ENCODE measurements at places on chromosomes 2 and 18. TPM values are rescaled to one million over a fixed set of nuclear protein-coding genes. Genes with fewer than 3 reads are reported as not detected.
A peak's percentile ranks its signal among the peaks of the same experiment; 100 is the strongest.

Gene CKAP2L
- total RNA-seq: 48.1 TPM

Gene SERPINB7
- 12.2 TPM for total RNA-seq

Gene ALPG
- not detected for total RNA-seq

Gene TFPI
- 36.3 TPM for total RNA-seq

Gene SLC8A1
- total RNA-seq: not detected

Gene FBXO41
- 11.5 TPM for total RNA-seq

Gene ARHGAP15
- total RNA-seq: not detected

Gene DLX1
- total RNA-seq: 28.9 TPM

Gene DAW1
- total RNA-seq: 1.2 TPM

- H3K27ac ChIP-seq: no peak overlapping the region
- no peak for DNase-seq
- H3K27me3 ChIP-seq: no peaks in the 10 kb centered on the region
- H3K36me3 ChIP-seq: peaks cover 21% of the 10 kb centered on the region
- H3K4me1 ChIP-seq: no peaks in the 10 kb centered on the region
Observed at GRCh38 chr2:239122421-239123110, 274.7 kb downstream of the TWIST2 start.

DNA sequence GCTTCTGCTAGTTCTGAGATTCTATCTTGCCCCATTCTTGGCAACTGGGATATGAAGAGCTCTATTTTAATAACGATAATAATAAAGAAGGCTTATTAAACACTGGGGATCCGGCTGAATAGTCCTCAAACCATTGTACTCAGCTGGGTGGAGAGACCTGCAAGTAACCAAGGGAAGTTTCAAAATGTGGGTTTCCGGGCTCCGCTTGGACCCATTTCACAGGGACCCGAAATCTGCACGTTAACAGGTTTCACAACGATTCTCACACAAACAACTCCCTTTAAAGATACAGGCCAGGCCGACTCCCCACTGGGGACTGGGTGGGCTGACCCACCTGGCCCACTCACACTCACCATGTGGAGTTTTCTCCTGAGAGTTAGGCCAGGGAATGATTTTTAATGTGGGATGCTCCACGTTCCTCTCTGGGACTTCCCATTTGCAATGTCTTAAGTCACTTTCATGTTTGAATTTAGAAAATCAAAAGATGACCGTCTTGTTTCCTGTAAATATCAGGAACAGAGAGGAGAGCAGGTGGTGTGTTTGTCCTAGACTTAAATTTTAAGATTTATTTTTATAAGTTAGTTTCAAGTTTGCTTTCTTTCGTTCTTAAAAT is 96.3 kb downstream of the SH3RF3 start:
- H3K27me3 ChIP-seq: peaks cover 7% of the 10 kb centered on the region
- H3K4me3 ChIP-seq: no peak overlapping the region
- DNase-seq: no peak
- no peaks in the 10 kb centered on the region for H3K36me3 ChIP-seq
- no peak overlapping the region for H3K27ac ChIP-seq

GRCh38 chr2:176385219-176385759 is 116.0 kb downstream of the MTX2 start:
- H3K27me3 ChIP-seq: no peaks in the 10 kb centered on the region
- H3K27ac ChIP-seq: no peak overlapping the region
- H3K4me1 ChIP-seq: peaks cover 11% of the 10 kb centered on the region
- H3K4me3 ChIP-seq: no peak overlapping the region
- DNase-seq: no peak

DNA sequence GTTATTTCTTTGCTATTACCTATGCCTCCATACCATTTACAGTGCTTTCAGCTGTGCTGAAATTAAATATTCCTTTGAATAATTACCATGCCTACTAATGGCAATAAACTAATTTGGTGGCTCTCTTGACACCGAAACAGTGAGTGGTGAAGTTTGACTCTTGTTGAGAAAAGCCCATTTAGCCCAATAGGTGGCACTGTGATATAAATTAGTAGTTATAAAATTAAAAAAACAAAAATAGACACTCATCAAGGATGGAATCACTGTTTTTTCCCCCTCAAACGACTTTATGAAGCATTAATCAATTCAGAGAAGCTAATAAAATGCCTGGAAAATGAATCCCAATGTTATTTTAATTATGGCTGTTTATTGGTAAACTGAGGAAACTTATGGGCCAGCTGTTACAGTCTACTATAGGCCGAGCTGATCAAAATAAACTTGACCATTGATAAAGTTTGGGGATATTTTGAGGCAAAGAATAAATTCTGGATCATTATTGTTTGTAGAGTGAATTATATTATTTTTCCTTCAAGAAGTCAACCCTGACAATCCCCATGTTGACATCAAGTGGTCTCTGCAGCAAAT is 339.6 kb downstream of the TRIB2 start:
- no peak overlapping the region for H3K4me3 ChIP-seq
- H3K27me3 ChIP-seq: no peaks in the 10 kb centered on the region
- peak; percentile 48 for DNase-seq
- no peaks in the 10 kb centered on the region for H3K4me1 ChIP-seq

DNA sequence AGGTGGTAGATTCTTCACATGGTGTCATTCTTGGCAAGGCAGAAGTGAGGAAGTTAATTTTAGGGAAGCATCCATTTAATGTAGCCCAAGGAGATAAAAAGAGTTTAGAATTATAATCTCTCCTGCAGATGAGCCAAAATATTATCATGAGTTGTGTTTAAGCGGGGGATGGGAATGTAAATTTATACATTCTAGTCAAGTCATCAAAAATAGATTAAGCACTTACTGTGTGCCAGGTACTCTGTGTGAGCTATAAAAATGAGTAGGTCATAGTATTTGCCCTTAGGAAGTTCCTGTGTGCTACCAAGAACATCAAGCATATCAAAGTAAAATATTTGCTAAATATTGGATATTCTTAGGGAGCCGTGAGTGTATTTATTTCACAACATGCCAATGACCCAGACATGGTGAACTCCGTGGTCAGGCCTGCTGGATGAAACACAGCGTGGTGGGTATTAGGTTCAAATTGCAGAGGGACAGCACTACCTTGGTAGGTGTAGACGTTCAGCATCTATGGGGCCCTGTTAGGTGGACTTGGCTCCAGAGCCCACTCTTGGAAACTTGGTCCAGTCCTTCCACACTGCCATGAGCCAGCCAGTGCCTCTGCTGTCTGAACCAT is 37.4 kb downstream of the MEIS1 start:
- no peaks in the 10 kb centered on the region for H3K27me3 ChIP-seq
- H3K4me1 ChIP-seq: peaks cover 26% of the 10 kb centered on the region
- H3K4me3 ChIP-seq: no peak overlapping the region
- no peak for DNase-seq
- H3K27ac ChIP-seq: no peak overlapping the region
- H3K36me3 ChIP-seq: peaks cover 75% of the 10 kb centered on the region

DNA sequence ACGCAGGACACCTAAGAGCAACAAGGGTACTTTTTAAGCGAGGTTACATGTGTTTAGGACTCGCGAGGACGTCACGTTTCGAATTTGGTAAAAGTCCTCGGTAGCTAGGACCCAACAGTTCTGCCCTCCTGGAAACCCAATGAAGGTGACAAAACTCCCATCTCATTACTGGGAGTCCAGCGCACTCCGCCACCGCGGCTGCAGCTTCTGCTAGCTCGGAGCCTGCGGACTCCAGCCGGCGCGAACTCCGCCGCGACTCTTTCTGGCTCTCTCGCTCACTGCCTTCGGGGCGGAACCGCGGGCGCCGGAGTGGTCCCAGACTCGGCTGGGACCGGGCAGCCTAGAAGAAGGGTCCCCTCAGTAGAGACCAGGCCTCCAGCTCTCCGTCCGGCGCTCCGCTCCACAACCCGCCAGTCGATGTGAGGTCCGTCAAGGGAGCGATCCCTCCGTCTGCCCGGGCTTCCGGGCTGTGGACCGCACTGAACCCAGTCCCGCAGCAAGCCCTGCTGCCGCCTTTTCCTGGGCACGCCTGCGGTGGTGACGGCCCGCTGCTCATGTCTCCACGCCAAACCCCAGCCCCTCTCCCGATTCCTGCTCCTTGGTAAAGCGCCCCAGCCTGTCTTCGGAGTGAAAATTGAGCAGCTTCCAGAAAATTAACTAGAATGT is 3.0 kb upstream of the OSR1 start:
- no peaks in the 10 kb centered on the region for H3K36me3 ChIP-seq
- H3K4me1 ChIP-seq: peaks cover 10% of the 10 kb centered on the region
- DNase-seq: no peak
- peaks cover 97% of the 10 kb centered on the region for H3K27me3 ChIP-seq
- H3K4me3 ChIP-seq: peak overlapping the region; percentile 55

- H3K4me3 ChIP-seq: no peak overlapping the region
- no peaks in the 10 kb centered on the region for H3K4me1 ChIP-seq
- no peaks in the 10 kb centered on the region for H3K36me3 ChIP-seq
- H3K27ac ChIP-seq: no peak overlapping the region
- DNase-seq: no peak
Observed at GRCh38 chr18:50844554-50844953, 24.7 kb upstream of the MRO start.

DNA sequence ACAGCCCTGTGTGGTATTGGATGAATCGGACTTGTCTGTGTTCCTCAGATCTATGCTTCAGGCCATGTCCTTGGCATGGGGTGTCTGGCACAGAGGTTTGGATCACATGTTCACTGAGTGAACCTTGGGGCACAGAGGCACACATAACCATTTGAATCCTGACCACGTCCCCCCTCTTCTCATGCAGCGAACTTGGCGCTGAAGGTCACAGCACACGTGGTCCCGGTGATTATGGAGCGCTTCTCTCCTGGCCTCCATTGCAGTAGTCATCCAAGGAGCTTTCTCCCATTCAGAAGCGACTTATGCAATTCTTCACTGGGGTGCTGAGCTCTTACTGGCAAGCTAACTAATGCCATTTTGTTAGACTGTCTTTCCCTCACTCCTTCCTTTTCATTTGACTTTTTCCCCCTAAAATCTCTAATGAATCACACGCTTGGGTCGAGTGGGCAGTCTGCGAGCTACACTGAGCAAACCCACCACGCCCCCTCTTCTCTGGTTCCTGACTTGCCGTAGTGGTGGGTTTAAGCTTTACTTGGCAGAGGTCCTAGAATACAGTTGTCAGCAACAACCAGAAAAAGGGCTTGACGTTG is 59.4 kb downstream of the KCNG2 start:
- peaks cover 4% of the 10 kb centered on the region for H3K4me1 ChIP-seq
- peaks cover 16% of the 10 kb centered on the region for H3K27me3 ChIP-seq
- no peaks in the 10 kb centered on the region for H3K36me3 ChIP-seq

DNA sequence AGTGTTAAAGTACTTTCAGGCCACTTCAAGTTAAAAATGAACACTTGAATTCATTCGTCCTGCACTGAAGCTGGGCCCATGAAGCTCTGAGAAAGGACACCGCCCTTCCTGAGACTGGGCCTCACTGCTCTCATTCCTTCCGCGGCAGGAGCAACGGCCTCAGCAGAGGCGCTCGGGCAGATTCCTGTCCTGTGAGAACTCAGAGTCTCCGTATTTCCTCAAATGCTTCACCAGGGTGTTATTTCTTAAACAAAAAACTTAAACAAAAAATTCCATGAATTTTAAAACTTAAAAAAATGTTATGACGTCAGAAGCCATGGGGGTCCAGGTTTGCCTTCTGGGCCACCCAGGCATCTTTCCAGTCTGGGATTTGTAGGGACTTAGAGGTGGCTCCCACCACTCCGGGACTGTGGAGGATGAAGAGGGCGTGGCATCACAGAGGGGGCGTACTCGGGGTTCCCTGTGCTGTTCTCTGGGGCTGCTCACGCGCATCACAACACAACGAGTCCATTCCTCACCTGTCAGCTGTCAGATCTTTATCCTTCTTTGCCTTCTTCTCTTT is 115.9 kb upstream of the ASB18 start:
- H3K27ac ChIP-seq: no peak overlapping the region
- no peak for DNase-seq
- peaks cover 39% of the 10 kb centered on the region for H3K27me3 ChIP-seq

DNA sequence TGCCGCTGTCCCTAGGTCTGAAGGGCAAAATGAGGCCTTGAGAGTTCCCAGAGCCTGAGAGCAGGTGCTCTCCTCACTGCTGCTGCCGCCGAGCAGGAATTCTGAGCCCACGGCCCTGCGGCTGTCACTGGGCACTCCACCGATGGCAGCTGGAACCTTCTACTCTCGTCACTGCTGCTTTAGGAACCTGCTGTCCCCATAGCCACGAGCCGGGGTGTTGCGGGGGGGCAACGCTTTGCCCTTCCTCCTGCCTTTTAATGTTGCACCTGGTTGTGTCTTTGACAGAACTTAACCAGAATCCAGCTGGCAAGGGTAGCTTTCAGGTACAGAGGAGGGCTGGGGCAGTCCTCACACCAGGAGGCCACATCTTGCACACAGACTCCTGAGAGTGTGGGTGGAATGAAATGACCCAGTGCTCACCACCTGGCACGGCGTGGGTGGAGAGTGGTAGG is 32.3 kb downstream of the NCK2 start:
- H3K4me3 ChIP-seq: no peak overlapping the region
- no peak overlapping the region for H3K27ac ChIP-seq
- H3K4me1 ChIP-seq: no peaks in the 10 kb centered on the region

DNA sequence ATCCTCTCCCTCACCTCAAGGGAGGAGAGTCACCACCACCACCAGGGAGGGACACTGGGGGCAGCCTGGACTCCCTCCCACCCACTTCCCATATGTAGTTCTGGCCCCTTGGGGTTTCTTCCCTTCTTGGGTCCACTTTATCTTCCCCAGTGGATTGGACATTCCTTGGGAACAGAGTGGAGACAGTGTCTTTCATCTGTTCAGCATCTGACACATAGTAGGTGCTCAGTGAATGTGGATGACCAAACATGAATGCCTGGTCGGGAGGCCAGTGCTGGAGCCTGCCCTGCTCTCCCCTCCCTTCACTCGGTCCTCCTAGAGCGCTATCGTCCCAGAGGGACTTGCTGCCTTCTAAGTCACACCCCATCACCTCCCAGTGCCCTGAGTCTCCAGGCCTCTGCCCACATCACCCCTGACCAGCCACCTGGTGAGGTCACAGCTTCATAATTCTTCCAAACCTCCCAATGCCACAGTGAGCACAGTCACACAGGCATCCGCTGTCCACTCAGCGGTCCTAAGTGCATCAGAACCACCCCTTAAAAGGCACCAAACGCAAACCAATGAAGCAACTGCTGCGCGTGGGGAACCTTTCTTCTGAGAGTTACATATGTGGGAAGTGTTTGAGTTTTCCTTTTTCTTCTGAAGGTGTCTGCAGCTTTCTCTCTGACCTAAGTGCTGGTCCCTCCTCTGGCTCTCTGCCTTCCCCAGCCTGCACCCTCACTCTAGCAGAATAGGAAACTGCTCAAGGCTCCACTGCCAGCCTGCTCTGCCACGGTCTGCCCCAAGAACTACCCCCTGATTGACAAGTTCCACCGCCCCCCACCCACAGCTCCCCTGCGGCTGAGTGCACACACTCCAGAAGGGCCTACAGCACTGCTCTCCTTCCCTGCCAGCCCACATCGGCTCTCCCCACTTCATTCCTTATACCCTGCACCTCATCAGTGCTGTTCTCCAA is 7.2 kb upstream of the SFXN5 start:
- no peaks in the 10 kb centered on the region for H3K36me3 ChIP-seq
- no peak for DNase-seq
- no peaks in the 10 kb centered on the region for H3K27me3 ChIP-seq
- no peak overlapping the region for H3K27ac ChIP-seq
- H3K4me1 ChIP-seq: no peaks in the 10 kb centered on the region
- no peak overlapping the region for H3K4me3 ChIP-seq

GRCh38 chr2:177161741-177162460 is 50.7 kb upstream of the HNRNPA3 start:
- no peak overlapping the region for H3K27ac ChIP-seq
- H3K4me3 ChIP-seq: no peak overlapping the region
- H3K27me3 ChIP-seq: no peaks in the 10 kb centered on the region
- peak; percentile 71 for DNase-seq
- no peaks in the 10 kb centered on the region for H3K36me3 ChIP-seq

- H3K27me3 ChIP-seq: no peaks in the 10 kb centered on the region
- no peaks in the 10 kb centered on the region for H3K36me3 ChIP-seq
- no peak overlapping the region for H3K4me3 ChIP-seq
- peaks cover 4% of the 10 kb centered on the region for H3K4me1 ChIP-seq
- H3K27ac ChIP-seq: no peak overlapping the region
Observed at GRCh38 chr2:223779877-223780276, 57.5 kb downstream of the AP1S3 start.
